ENCODE measurements at places on chromosomes 5 and 9.

GRCh38 chr9:76932757-76933156, 26.8 kb upstream of the PRUNE2 start:
- no peak for DNase-seq

GRCh38 chr9:20732118-20732517, 48.1 kb downstream of the FOCAD start:
- DNase-seq, result no peak

- DNase-seq, result no peak
Measured at GRCh38 chr5:80884086-80884813, 75.9 kb upstream of the RASGRF2 start.

DNA sequence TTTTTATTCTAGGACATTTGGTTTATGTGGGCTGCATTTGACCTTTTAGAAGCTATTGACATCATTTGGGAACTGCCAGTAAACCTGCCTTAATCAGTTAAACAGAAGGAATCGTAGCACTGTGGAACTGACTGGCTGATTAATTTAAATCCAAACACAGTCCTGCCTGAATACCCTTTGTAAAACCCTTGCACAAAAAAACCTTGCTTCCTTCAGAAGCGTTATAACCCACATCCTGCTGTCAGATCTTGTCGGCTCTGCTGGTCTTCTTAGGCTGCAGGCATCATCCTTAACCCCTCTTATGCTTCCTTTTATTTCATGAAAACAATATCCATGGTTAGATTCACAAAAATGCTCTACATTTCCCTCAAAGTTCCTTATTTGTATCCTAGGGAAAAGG, 46.3 kb downstream of the PAM start:
- peak; percentile 9 for DNase-seq

GRCh38 chr5:76733049-76733417, 17.1 kb downstream of the F2R start:
- no peak for DNase-seq

DNA sequence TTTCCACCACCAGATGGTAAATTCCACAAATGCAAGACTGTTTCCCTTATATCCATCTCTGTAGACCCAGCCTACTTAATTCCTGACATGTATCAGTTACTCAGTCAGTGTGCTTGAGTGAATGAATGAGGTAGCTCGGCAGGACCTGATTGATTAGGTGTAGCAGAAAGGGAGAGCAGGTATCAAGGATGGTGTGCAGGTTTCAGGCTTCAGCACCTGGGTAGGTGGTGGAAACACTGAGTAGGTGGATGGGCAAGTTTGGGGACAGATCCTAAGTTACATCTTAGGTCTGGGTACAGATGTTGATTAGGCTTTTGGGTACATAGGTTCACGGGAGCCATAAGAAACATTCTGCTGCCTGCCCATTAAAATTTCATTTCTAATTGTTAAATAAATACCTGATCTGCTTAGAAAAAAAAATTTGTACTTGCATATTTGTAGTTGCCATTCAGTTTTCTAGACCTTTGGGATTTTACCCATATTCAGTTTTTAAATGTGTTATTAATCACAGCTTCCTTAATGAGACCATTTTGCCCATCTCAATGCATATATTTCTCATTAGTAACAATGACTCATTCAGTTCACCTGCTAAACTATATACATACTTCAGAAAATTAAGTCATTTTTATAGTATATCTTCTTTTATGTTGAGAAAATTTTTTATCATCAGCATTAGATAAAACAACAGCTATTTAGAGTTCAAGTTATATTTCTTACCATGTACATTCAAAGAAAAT, 111.8 kb downstream of the INIP start:
- no peak for DNase-seq

- DNase-seq, result no peak
Measured at GRCh38 chr9:135307300-135307699, 172.3 kb upstream of the PPP1R26 start.

GRCh38 chr9:82488313-82489200, 500.0 kb downstream of the SPATA31D1 start:
- DNase-seq, result peak; percentile 71

DNA sequence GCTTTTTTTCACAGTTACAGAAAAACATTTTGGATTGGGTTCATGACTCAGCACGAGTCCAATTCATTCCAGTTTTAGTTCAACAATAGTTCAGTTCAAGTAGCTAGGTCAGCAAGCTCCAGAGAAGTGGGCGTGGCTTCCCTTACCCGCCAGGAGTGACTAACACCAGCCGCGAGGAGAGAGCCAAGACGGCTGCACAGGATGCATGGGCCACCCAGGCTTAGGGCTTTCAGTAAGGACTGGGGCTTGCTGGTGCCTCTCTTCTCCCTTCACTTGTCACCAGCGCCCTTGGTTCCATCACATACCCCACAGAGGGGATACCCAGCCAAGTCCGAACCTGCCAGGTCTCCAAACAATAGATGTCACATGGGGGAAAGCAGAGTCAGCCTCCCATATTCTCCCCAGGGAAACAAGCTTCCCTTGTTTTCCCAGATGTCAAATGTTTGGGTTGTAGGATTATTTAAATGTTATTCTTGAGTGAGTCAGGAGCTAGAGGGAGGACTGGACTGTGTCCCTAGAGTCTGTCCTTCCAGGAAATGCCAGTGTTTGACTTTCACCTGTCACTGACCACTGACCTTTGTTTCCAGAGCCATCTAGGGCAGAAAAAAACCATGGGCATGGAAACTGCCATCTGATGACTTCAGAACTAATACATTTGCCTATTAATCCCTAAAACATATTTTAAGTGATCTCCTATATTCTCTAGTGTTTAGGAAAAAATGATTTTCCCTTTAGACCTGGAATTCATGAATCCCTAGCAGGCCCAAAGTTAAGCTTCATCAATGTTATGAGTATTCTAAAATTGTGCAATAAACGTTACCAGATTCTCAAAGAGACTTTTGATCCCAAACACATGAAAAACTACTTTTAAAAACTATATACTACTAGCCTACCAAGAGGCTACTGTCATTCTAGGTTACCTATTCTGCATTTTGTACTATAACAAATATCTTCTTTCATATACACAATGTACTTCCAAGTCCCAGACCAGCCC, 51.9 kb downstream of the NIPAL4 start:
- DNase-seq, result peak; percentile 20

Data from NCI-H2227 treated with DMSO at 0.1 percent for 48 hours (cell line).